ENCODE measurements at places on chromosomes 13 and 19. TPM values are rescaled to one million over a fixed set of nuclear protein-coding genes. Genes with fewer than 3 reads are reported as not detected.
A peak's percentile ranks its signal among the peaks of the same experiment; 100 is the strongest.

GRCh38 chr19:40642757-40643305, 41.7 kb downstream of the LTBP4 start:
- DNase-seq = no peak

- no peak for DNase-seq
Observed at GRCh38 chr19:29088761-29089160, 124.2 kb downstream of the UQCRFS1 start.

- DNase-seq = no peak
Observed at GRCh38 chr13:70407486-70407885, 299.2 kb upstream of the KLHL1 start.

GRCh38 chr19:45730368-45731288, at the start of gene FBXO46:
TSS of gene FBXO46 (minus strand) at chr19:45730896. CDS start at chr19:45713495, 17,401 bp downstream.
- peak; percentile 97 for DNase-seq

- no peak for DNase-seq
Observed at GRCh38 chr13:71644579-71644978, 222.4 kb downstream of the DACH1 start.

DNA sequence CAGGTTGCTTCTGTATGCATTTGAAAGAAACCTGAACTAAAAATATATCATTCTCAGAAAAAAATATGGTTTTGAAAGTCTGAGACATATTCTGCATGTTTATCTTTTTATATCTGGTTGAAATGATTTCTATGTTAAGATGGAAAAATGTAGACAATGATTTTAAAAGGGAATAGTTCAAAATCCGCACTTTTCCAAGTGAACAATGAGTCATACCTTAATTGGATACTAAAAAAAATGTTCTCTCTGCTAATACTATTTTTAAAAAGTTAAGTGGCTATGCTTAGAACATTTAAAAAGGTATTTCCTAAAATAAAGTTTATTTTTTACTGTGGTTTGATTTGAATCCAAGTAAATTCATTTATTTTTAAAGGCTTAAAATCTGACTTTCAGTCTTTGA, 801.4 kb downstream of the SLITRK6 start:
- DNase-seq = no peak

DNA sequence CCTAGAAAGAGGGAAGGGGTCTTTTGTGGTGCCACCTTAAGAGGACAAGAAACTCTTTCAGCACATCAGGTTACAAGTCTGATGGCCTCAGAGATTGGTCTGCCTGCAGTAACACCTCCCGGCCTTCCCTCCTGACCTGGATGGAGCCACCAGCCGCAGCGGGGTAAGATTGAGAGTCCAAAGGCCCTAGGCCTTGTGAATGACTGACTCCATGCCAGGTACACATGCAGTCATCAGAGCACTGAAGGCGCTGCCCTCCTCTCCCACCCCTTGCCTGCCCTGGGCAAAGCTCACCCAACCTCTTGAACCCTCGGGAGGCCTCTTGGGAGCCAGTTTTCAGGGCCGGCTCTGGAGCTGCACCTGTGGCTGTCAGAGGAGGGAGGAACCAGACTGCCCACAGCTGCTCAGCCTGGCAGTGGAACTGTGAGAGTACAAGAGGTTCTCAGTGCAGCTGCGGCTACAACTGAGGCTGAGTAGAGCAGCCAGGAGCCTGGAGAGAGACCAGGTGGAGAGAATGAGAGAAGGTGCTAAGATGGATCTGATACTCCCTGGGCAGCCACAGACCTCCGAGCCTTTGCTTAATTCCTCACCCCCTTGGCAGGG, 23.8 kb upstream of the C13orf42 start:
- DNase-seq = no peak

DNA sequence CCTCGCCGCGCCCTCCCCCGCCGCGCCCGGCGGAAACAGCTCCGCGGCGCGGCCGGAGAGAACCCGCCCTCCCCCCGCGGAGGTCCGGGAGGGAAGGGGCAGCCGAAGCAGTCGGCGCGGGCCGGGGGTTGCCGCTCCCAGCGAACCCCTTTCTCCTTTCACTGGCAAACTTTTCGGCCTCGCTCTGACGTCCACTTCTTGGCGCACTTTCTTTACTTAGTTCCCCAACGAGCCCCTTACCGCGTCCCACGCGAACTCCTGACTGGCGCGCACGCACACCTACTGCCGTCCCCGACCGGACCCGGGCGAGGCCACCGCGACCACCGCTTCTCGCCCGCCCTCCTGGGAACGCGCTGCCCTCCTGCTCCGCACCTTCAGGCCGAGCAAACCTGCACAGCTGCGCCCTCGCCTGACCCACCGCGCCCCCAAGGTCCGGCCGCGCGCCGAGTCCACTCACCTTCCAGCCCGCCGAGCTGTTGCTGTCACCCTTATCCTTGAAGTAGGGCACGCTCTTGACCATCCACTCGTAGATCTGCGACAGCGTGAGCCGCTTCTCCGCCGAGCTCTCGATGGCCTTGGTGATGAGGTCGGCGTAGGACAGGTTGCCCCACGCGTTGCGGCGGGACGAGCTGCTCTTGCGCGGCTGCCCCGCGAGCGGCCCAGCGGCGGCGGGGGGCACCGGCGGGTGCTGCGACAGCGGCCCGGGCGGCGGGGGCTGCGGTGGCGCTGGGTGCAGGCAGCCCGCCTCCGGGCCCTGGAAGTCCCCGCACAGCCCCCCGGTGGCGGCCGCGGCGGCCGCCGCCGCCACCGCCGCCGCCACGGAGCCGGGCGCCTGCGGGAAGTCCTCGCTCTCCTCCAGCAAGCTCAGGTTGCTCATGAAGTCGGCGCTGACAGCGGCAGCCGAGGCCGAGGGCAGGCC, 1.1 kb downstream of the FOXO1 start:
- DNase-seq = no peak

DNA sequence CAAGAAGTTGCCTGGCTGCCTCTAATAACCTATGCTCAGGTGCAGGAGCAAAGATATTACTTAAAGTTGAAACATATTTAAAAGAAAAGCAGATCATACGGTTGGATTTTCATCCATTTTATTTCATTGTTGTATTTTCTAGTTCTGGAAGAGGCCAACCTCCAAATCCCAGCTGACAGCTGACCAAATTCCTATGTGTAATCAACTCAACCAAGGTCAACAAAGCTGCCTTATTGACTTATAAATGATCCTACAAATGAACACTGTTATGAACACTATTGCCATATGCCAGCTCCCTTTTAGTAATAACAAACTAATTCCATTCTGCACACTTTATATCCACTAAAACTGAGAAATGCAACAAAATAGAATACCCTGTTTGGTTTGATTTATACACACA, 1537.4 kb downstream of the SLITRK1 start:
- DNase-seq = no peak

GRCh38 chr19:17489392-17490030, 19.2 kb downstream of the SLC27A1 start:
- DNase-seq = no peak

DNA sequence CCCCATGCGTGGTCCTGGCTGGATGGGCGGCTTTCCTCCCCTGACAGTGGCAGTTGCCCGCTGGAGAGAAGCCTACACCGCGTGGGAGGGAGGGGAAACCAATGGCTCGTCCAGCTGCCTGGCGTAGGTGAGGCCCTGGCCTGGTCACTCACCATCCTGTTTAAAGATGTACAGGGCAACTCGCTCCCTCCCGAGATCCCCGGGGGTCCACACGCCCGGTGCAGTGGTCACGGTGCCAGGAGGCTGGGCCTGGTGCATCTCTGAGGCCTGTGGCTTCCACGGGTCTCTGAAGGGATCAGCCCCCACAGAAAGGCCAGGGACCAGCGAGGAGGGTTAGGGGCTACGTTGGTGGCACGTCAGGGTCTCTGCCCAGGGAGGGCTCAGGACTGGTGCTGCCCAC, 156.5 kb downstream of the KDM4B start:
- DNase-seq = no peak

DNA sequence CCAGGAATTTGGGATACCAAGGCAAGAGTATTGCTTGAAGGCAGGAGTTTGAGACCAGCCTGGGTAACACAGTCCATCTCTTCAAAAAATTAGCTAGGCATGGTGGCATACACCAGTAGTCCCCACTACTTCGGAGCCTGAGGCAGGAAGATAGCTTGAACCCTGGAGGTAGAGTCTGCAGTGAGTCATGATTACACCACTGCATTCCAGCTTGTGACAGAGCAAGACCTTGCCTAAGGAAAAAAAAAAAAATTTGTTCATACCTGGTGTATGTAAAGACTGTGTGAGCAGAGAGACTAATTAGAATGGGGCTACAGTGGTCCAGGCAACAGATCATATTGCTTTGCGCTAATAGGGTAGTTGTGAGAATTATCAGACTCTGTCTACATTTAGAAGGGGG, 778.3 kb upstream of the PCDH20 start:
- no peak for DNase-seq

DNA sequence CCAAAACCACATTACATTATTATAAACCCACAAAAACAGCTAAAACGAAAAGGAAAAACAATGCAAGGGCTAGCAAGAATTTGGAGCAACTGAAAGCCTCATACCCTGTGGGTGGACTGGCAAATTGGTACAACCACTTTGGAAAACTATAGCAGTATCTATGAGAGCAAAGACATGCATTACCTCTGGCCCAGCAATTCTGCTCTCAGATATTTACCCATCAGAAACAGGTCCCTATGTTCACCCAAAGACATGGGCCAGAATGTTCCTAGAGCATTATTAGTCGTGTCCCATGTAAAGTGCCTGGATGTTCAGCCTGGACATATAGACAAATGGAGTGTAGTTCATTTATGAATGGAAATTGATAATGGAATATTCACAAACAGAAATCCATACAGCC, 27.9 kb downstream of the POP4 start:
- no peak for DNase-seq

DNA sequence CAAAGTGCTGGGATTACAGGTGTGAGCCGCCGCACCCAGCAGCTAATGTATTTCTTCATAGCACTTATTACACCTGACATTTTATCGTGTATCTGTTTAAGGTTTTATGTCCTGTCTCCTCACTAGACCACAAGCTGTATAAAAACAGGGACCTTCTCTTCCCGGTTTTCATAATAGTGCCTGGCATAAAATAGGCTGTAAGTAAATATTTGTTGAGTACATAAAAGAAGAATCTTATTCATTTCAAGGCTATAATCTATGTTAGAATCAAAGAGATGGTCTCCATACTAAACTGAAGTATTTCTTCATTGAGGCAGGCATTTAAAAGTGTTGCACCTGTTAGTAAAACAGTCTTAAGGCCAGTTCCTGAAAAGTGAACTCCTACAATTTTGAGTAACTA, 194.0 kb downstream of the SHISA2 start:
- no peak for DNase-seq

- DNase-seq = peak; percentile 83
Observed at GRCh38 chr13:50401721-50402465, 386.6 kb downstream of the KCNRG start.

GRCh38 chr19:43780706-43781525, at the start of gene KCNN4:
TSS of gene KCNN4 (minus strand) at chr19:43780973. CDS start at chr19:43780861, 112 bp downstream.
- no peak for DNase-seq

GRCh38 chr19:763869-764268, 13.0 kb downstream of the MISP start:
- DNase-seq = no peak

DNA sequence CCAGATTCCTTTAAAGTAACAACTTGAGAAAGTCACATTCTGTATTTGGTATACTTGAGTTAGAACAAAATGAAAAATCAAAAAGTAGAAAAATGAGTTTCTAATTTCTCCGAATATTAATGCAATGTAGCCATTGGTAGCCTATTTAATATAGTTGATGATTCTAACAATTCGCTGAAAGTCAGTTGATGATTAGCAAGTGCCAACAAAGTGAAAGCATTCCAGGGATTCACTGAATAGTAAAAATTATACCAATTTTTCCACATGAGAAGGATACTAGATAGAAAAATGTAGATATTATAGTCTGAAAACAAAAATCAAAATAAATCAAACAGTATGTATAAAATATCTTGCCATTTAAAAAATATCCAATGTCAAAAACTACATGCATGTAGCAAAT, 117.2 kb downstream of the FREM2 start:
- no peak for DNase-seq

DNA sequence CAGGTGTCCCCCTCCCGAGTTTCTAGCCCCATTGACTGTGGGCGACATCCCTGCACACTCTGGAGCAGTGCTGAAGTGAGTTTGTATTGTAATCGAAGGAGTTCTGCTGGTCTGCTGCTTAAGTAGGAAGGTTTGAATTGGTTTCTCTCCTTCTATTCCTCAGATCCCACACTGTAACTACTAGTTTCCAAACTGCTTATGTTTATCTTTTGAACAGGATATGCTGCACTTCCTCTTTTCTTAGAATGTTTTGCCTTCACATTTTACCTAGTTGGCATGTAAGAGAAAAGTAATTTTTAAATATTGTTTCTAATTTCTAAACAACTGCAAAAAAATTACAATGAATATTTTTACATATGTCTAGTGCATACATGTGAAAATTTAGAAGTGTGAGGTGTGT, 511.8 kb downstream of the KLF12 start:
- no peak for DNase-seq

GRCh38 chr13:27497563-27498230, 47.3 kb upstream of the MTIF3 start:
- no peak for DNase-seq

GRCh38 chr13:18996221-18996620, 185.4 kb downstream of the TUBA3C start:
- DNase-seq = no peak

DNA sequence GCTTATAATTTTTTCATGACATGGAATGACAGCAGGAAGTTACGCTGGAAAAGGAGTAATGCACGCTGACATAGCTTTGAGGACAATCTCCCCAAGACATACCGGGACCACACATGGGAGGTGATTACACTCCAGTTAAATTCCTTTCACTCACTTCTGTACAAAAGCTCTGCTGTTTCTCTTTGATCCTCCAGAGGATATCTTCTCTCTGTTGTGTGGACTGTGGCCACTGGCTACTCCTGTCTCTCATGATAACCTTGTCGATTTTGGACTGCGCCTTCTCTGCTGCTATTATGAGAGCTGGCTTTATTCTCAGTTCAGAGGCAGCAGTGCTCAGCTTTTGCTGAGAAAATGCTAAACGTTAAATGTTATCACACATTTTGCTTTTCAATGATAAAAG, 464.6 kb downstream of the FGF9 start:
- no peak for DNase-seq

DNA sequence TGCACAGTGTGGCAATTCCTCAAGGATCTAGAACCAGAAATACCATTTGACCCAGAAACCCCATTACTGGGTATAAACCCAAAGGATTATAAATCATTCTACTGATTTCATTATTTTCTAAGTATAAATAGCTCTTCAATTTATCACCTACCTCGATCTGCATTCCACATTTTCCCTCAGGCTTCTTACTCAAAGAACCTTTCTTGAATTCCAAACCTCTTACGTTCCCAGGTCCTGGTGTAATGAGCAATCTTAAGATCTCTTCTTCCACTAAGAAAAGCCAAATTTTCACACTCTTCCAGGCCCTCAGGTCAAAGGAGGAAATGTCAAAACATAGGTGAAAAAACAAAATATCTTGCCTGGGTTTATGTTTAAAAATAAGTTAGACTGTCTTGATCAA, 237.3 kb upstream of the GPC6 start:
- DNase-seq = no peak

Gene RDH8
- not detected for total RNA-seq

Gene EXOC3L2
- 2.2 TPM for total RNA-seq

Gene FFAR3
- not detected for total RNA-seq

Gene IL17D
- 28.5 TPM for total RNA-seq

Gene VMAC
- total RNA-seq = 13.0 TPM

Gene PVR
- 20.8 TPM for total RNA-seq

Gene CDX2
- total RNA-seq = not detected

Gene DKKL1
- 12.7 TPM for total RNA-seq

Gene ADGRE2
- total RNA-seq = not detected

Gene TEX29
- not detected for total RNA-seq

Gene MYBPC2
- 0.04 TPM for total RNA-seq
